Upper lobe of left lung (tissue), 6 donors: ENCODE measurements at places on chromosomes 7 and 10.
A peak's percentile ranks its signal among the peaks of the same experiment; 100 is the strongest.

- no peak for DNase-seq
These were observed 128.0 kb downstream of the ARL4A start for GRCh38 chr7:12815426-12815825.

DNA sequence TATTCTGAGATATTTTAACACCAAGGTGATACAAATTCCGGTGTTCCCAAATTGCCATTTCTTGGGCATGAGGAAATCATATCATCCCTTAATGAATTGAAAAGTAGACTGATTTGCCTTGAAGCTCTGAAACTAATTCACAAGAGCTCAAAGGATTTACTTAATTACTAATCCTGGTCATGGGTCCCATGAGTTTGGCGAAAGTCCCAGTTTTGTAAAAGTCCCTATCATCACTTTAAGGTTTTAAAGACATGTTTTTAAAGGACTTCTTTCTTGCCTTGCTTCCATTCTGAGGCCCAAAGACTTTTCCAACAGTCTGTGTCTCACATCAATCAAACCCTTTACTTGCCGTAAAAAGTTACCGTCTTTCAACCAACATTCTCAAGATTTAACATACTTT, 377.9 kb downstream of the DNAJB9 start:
- DNase-seq = no peak

GRCh38 chr10:79098596-79099015, 29.8 kb downstream of the ZMIZ1 start:
- no peak for DNase-seq

GRCh38 chr7:71682841-71683781, 551.2 kb downstream of the GALNT17 start:
- DNase-seq = no peak

DNA sequence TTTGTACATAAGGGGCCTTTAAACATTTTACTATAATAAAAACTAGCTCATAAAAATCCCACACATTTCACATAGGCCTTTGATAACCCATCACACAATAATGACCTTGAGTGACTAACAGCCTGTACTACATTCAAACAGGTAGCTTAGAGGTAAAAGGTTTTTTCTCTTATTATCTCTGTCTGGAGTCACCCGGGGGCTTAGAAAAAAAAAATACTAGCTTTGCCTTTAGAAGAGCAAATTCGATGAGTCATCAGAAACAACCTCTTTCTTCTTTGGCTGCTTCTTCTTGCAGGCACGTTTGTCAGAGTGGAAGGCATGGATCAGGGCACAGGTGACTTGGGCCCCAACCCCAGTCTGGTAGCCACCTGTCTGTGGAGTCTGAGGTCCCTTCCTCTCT, 43.4 kb upstream of the ADO start:
- DNase-seq = no peak

DNA sequence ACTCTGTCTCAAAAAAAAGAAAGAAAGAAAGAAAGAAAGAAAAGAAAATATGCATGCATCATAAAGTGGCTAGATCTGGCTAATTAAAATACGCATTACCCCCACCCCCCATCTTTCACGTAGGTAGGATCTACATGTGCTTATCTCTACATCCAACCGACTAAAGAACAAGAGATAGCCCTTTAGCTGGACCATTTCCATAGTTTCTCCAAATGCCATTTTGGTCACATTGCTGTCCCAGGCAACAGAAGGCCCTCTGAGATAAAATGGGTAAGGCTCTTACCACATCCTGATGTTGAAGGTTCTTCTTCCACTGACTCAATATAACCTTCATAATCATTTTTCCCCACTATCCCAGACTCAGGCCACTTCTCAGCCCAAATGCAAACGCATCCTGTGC, 31.5 kb downstream of the PIK3AP1 start:
- no peak for DNase-seq

- DNase-seq = peak; percentile 91
These were observed at the start of gene JAZF1 for GRCh38 chr7:28180364-28181147. Gene JAZF1 (minus strand): TSS chr7:28180795.

GRCh38 chr7:93175219-93175618, 27.0 kb upstream of the SAMD9L start:
- no peak for DNase-seq

- DNase-seq = no peak
These were observed 46.2 kb downstream of the GRK5 start for GRCh38 chr10:119253433-119254174.

DNA sequence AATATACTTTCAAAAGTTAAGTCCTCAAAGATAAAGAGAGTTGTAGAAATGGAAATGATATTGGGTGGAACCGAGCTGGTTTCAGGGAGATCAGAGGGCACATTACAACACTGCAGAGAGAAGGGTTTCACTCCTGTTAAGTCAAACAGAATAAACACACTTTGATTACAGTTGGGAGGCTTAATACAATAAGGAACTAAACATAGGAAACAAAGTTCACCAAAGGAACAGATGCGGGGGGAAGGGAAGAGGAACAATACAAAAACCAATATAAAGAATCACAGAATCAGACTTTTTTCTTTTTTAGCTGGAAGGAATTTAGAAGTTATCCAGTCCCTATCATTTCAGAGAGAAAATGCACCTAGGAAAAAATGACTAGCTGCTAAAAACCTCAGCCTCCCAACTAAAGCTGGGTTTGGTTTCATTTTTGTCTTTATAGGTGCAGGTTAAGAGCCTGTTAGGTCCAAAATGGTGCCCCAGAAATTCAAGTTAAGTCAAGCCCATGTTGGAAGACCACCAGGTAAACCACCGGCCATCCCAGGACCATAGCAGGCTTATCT, 81.9 kb downstream of the DNMBP start:
- DNase-seq = no peak

- no peak for DNase-seq
These were observed 379.7 kb upstream of the FOXK1 start for GRCh38 chr7:4302203-4302905.

DNA sequence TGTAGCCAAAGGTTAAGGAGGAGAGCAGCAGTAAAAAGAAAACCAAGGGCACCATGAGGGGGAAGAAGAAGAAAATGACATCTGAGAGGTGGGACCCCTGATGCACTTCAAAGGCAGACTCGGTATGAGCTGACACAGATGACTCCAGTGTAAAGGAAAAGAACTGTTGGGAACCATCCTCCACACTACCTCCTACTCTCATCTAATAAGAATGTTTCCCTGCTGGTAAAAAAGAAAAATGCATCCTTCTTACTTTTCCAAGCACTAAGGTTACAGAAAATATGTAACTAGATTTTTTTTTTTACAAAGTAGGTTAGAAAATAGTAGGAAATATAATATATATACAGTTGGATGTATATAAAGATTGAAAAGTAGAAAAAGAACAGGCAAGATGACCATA, 16.9 kb downstream of the TAS2R41 start:
- DNase-seq = no peak

DNA sequence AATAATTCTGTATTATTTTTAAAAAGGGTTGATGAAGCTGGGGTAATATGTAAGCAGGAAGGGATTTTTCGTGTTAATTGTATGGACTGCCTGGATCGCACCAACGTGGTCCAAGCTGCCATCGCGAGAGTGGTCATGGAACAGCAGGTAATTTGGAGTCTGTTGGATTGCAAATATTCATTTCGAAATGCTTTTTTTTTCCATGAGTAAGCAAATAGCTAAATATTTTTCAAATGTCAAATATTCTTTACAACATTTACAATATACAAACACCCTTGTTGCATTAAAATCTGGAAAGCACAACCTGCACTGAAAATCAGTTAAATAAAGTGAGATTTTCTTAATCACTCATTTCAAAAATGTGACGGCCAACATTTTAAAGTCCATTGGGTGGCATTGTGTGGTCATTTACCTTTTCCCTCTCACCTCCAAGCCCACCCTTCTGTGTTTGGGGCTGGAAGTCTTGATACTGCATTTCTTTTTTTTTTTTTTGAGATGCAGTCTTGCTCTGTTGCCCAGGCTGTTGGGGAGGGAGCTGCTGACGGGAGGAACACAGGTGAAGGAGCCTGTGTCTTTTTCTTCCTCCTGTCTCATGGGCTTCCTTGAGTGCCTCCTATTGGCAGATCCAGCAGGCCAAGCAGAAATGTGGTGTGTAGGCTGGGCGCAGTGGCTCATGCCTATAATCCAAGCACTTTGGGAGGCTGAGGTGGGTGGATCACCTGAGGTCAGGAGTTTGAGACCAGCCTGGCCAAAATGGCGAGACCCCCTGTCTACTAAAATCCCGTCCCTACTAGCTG, 66.1 kb downstream of the MCMBP start:
- no peak for DNase-seq

DNA sequence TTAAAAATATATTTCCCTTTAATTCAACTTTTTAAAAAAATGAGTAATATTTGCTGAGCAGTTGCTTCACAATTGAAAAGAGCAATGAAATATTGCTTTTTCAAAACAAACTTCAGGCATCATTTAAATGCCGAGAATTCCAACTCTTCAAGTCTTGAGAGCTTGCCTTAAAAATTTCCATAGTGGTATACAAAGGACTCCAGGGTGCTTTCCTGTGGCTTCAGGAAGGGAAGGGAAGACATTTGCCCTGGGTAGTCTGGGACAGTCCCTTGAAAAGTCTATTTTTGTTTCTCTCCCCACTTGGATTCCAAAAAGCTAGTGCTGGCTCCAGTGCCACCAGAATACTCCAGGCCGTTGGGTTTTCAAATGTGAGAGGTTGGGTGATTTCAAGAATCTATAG, 71.7 kb downstream of the HYCC1 start:
- no peak for DNase-seq

DNA sequence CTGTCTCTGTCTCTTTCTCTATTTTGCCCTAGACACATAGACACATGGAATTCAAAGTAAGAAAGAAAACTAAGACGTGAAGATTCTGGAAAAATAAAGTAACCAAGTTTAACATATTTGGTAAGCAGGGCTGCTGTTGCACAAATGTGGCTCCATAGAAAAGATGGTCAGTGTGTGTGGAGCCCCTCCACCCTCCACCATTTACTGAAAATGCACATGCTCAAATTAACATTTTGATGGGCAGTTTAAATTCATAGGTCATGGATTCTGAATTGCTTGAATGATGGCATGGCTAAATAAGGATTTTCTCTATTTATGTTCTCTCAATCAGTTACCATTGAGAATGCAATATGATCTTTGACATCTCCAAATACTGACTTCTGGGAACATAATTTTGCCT, 165.5 kb upstream of the CHRM2 start:
- DNase-seq = no peak

DNA sequence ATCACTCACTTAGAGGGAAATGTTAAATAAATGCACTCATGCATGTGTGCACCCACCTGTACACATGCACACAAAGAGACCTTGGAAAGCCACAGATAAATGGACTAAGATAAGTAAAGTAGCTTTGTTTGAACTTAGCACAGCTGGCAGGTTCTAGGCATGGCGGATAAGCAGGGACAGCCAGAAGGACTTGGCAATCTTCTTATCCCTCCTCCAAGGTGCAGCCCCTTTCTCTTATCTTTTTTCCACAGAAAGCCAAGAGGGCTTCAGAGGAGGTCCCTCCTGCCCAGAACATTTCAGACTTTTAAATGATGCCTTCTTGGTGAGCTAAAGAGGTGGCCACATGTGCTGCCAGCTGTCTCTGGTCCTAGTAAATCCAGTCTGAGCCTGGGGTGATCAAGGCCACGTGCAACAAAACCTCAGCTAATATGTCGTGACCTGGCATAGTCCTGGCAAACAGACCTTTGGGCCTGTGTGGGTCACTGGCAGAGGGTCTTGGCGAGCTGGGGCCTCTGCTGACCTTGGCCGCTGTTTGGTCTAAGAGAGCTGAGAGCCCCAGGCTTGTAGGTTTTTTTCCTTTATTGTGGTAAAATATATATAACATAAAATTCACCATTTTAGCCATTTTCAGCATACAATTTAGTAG, 43.2 kb upstream of the SLC35B4 start:
- DNase-seq = peak; percentile 9

GRCh38 chr10:113241599-113242360, 291.7 kb downstream of the TCF7L2 start:
- DNase-seq = no peak

GRCh38 chr7:85734823-85735222, 548.0 kb upstream of the SEMA3D start:
- no peak for DNase-seq

DNA sequence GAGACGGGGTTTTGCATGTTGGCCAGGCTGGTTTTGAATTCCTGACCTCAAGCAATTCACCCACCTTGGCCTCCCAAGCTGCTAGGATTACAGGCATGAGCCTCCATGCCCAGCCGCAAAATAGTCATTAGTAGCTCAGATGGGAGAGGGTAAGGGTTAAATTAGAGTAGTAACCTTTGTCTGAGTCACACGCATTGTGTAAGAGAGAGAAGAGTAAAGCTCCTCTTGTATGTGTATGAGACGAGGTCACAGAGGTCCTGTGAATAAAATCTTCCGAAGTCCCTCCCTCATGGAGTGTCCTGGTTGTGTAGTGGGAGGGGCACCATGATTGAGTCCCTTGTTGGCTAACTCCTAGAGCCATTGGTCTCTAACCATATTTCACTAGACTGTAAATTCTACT, 85.2 kb upstream of the CDC14C start:
- no peak for DNase-seq

DNA sequence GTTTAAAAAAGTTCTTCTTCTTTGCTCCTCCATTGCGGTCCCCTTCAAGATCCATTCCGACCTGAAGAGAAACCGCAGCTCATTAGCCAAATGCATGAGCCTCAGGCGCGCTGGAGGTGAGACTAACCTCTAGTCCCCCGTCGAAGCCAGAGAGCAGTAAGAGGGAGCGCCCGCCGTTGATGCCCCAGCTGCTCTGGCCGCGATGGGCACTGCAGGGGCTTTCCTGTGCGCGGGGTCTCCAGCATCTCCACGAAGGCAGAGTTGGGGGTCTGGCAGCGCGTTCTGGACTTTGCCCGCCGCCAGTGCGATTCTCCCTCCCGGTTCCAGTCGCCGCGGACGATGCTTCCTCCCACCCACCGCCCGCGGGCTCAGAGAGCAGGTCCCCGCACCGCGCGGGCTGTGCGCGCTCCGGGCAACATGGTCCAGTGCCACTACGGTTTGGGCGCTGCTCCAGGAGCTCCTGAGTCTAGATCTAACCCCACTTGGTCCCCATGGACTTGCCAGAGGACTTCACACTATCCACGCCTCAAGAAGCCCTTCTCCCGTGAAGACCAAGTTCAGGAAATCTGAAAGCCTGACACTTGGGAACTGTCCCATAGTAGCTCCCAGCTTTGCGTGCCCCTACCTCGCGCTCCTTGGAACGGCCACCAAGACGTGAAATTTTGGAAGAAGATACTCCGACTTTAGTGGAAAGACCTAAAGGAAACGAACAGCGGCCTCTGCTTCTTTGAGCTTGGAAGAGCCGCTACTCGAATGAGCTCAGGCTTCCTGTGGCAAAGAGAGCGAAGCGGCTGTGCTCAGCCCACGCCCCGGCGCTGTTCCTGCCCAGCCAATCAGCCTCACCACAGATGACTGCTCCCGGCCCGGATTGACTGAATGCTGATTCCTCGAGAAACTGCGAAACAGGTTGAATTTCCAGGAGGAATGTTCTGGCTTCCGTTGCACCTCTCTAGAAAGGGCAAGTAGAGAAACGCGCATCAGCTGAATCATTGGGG, at the start of gene ABCB1:
ABCB1 (minus strand) TSS at position 755 of the 995 bp plus-strand sequence; CDS start at position 55, 700 bp downstream.
- DNase-seq = peak; percentile 28

DNA sequence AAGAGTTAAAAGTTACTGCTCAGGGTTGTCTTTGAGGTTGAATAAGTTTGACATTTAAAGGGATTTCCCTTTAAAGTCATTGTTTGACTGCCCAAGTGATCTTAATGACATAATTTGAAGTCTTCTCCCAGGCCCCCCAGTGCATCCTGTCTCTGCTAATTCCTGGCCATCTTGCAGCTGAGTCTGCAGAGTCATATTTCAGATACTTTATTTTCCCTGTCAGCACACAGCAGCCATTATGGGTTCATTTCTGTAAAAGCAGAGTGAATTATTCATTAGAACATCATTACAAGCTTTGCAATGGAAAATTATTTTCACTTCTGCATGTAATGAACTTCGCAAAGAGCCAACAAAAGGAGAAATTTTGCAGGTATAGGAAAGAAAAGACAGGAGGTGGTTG, 536.6 kb downstream of the GALNT17 start:
- DNase-seq = no peak
